ENCODE measurements at places on chromosomes 13 and 19. TPM values are rescaled to one million over a fixed set of nuclear protein-coding genes. Genes with fewer than 3 reads are reported as not detected.

The ZNF211 gene
- total RNA-seq: 8.8 TPM

The RXFP2 gene
- not detected for total RNA-seq

The LRG1 gene
- not detected for total RNA-seq

The APOE gene
- total RNA-seq: 7.2 TPM

The METTL21C gene
- not detected for total RNA-seq

The TMC4 gene
- total RNA-seq: 0.43 TPM

The PLIN3 gene
- 286 TPM for total RNA-seq

The PALM3 gene
- 0.17 TPM for total RNA-seq

The TEX26 gene
- not detected for total RNA-seq

The GARIN5A gene
- 0.26 TPM for total RNA-seq

The LGALS14 gene
- total RNA-seq: not detected

The F7 gene
- not detected for total RNA-seq

The JSRP1 gene
- total RNA-seq: not detected

The ALKBH7 gene
- 22.4 TPM for total RNA-seq

The PCP2 gene
- total RNA-seq: not detected

The FCAR gene
- total RNA-seq: not detected

The FLT3 gene
- total RNA-seq: not detected

The LILRB2 gene
- total RNA-seq: not detected

The C1QTNF9 gene
- total RNA-seq: 0.09 TPM

The FDX2 gene
- 20.3 TPM for total RNA-seq

The COX7A1 gene
- total RNA-seq: 31.8 TPM

The POU4F1 gene
- total RNA-seq: not detected

The ZNF442 gene
- total RNA-seq: 3.8 TPM

The C13orf42 gene
- not detected for total RNA-seq

The PTPRS gene
- 125 TPM for total RNA-seq

The SLITRK6 gene
- total RNA-seq: under 0.01 TPM

The KLK14 gene
- not detected for total RNA-seq

The ZNF816 gene
- total RNA-seq: 8.6 TPM

The CYP2A6 gene
- total RNA-seq: not detected

The CABP5 gene
- total RNA-seq: not detected

The C19orf67 gene
- not detected for total RNA-seq

The CGB1 gene
- total RNA-seq: not detected

The S1PR5 gene
- total RNA-seq: under 0.01 TPM

The SUGP2 gene
- total RNA-seq: 26.0 TPM

The SYDE1 gene
- total RNA-seq: 10.1 TPM

Measured in bronchial smooth muscle cell (primary cell).